ENCODE measurements at places on chromosomes 6 and 20.
A peak's percentile ranks its signal among the peaks of the same experiment; 100 is the strongest.

GRCh38 chr20:36173451-36173933 is 19.0 kb downstream of the EPB41L1 start:
- DNase-seq = peak; percentile 88

- no peak for DNase-seq
These were observed 115.6 kb downstream of the KIF13A start for GRCh38 chr6:17871836-17872235.

GRCh38 chr6:25973923-25974555 is 11.4 kb downstream of the TRIM38 start:
- no peak for DNase-seq

GRCh38 chr6:56637640-56638039 is 5.0 kb downstream of the DST start:
- DNase-seq = no peak

DNA sequence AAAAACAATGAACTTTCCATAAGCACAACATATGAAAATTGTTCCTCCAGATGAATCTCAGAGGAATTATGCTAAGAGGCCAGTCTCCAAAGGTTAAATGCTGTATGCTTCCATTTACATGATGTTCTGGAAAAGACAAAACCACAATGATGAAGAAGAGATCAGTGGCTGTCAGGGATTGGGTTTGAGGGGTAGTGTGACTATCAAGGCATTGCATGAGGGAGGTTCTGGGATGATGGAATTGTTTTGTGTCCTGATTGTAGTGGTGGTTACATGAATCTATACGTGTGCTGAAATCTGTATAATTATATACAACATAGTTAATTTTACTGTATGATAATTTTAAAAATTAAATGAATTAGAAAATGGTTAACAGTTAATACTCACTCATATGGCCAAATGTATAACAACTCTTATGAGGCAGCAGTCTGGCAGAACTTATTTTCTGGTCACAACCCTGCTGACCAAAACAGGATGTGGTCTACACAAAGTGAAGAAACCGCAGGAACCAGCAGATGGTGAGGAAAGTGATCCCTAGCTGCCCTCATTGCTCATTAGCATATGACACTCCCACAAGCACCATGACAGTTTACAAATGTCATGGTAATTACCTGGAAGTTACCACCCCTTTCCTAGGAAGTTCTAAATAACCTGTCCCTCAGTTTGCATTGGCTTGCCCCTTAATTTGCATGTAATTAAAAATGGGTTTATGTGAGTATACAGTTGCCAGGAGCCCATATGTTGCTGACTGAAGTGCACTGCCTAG is 31.9 kb downstream of the NSFL1C start:
- DNase-seq = no peak

GRCh38 chr6:137754866-137755265 is 112.2 kb upstream of the TNFAIP3 start:
- no peak for DNase-seq
